ENCODE measurements at places on chromosomes 13 and 19. TPM values are rescaled to one million over a fixed set of nuclear protein-coding genes. Genes with fewer than 3 reads are reported as not detected.
A peak's percentile ranks its signal among the peaks of the same experiment; 100 is the strongest.

DNA sequence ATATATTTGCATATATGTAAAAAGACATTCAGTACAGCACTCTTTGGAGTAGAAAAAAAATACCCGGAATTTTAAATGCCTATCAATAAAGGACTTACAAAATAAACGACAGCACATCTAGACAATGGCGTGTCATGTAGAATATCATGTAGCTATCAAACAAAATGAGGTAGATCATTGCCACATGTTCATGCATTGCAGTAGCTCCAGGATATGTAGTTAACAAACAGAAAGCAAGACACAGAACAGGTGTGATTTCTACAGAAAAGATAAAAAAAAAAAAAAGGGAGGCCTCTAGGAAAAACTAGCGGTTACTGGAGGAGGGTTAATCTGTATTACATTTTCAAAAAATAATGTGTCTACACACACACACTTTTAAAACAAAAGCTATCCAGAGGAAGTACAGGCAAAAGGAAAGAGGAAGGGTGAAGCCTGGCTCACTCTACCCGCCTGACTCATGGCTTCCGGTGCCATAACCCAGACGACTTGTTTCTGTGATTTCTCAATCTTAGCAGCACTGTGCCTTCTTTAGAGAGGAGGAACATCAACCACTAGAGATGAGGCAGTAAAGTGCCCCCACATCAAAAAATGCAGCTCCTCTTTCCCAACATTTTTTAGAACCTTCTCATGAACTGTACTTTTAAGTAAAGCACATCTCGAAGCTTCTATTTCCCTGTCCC, 6.9 kb downstream of the KCTD12 start:
- DNase-seq, result peak; percentile 57

DNA sequence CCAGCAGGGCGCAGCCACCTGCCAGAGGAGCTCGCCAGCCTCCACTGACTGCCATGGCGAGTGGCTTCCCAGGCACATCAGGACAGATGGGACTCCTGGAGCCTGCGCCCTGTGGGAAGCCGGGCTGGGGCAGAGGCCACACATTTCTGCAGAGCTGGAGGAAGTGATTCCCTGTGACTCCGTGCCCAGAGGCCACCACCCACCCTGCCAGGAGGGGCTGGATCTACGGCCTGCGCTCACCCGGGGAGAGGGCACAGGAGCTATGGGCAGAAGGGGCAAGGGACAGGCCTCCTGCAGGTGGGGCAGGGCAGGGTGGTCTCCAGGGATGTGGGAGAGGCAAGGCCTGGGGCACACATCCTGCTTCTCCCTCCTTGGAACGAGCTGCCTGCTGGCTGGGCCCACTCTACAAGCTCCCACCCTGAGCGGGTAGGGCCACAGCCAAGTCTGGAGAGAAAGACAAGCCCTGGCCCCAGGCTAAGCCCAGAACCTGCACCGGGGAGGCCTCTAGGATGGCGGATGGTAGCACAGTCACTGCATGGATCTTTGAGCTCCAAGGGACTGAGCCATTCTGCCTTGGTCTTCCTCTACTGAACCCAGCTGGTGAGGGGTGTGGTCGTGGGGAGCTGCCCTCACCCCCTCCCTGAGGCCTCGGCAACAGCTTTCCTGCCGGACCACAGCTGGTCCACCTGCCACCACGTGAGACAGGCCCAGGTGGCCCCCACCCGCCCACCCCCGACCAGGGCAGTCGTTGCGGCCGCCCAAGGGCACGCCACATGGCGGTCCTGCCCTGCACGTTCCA, 40.6 kb downstream of the CEBPG start:
- no peak for DNase-seq

GRCh38 chr19:46296722-46297461, at the start of gene HIF3A:
Gene HIF3A, plus strand, starts transcription at chr19:46297042. Its CDS starts 35 bp downstream, at chr19:46297077.
- DNase-seq, result no peak

DNA sequence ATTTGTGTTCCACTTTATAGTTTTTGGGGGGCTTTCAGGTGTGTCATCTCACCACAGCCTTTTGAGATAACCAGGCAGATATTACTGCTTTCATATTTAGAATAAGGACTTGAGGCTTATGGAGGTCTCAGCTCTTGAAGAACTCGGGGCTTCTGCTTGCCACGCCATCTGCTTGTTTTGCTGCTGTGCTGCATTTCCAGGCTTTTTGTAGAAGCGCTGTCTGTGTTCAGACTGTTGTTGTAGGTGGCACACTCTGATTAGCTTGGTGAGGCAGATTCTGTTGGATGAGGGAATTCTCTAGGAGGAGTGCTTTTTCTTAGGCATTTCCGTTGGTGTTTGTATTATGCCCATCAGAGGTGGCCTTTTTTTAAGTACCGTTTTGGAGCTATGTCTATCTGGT, 57.2 kb downstream of the WASF3 start:
- no peak for DNase-seq

DNA sequence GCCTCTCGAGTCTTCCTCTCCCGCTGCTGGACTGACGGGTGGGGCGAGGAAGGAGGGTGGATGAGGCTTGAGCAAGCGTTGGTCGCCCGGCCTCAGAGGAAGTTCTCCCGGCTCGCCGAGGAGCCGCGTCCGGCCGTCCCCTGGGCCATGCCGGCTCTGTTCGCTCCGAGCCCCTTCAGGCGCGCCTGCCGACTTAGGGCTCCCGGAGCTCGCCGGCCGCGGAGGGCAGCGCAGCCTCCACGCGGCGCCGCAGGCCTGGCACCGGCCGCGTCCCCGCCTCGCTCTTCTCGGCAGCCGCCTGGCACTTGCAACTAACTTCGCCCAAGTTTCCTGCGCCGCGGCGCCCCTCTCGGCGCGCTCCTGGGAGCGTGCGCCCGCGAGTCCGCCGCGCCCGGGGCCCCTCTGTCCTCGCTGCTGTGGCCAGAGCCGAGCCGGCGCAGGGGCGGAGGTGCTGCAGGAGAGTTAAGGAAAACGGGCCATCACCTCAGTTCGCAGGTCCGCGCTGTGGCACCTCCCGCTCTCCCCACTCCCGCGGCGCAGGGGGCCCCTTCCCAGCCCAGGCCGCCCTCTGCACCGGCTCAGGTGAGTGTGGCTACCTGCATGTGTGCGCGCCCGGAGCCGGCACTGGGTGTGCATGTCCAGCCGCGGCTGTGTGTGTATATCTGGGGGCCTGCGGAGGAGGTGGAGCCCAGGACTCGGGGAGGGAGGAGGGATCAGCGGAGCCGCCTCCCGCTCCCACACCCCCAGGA, 641 bp upstream of the SOX21 start:
- DNase-seq, result no peak

Gene HIF3A
- total RNA-seq, result 111 TPM

DNA sequence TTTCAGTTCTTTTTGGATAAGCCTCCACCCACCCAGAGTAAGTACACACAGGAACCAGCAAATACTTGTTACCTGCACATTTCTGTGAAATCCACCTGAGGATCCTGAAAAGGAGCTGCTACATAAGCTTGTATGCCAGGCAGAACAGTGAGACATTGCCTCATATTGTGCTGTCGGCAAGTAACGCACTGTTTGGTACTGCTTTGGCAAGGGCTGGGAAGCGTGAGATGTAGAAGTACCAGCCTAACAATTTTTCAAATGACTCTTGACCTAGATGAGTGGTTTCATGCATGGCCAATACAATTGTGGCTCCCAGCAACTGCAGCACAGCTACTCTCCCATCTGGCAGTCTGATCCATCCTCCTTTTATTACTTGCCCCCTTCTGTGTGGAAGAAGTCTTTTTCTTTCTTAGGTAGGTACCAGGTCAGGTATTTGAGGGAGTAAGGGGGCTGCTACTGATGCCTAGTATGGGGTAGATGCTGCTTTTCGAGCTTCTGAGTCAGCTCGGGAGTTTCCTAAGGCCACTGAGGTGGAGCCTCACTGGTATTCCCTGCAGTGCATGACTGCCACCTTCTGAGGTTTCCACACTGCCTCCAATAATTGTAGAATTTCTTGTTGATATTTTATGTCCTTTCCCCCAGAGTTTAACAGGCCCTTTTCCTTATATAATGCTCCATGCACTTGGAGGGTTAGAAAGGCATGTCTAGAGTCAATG, 52.2 kb downstream of the ZNF737 start:
- no peak for DNase-seq

Gene GGN
- 0.16 TPM for total RNA-seq

DNA sequence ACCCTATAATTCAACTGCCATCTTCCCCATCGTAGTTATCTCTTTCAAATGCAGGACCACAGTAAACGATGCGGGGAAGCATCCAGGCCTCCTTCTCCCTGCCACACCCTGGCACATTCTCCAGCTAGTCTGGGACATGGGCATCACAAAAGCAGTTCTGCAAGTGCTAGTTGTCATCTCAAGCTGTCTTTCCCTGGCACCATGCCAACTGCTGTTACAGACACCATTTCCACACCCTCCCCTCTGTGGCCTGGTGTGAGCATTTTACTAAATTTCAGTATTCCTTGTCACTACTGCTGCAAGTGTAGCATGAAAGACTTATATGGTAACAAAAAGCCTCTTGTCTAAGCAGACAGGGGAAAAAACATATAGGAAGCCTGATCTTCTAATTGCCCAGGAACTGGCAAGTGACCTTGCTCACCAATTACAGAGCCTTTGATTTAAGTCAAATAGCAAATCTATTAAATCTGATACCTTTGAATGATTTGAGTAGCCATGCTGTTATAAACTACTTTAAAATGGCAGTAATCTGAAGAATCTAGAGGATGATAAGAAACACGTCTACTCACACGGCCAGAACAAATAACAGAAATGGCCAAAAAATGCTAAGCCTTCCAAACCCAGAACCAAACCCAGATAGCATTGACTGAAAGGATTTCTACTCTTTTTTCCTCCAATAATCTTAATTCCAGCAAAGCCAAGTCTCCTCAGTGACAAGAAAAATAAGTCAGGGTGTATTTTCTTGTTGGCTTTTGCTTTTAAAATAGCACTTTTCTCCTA, 179.0 kb downstream of the NUFIP1 start:
- DNase-seq, result no peak

DNA sequence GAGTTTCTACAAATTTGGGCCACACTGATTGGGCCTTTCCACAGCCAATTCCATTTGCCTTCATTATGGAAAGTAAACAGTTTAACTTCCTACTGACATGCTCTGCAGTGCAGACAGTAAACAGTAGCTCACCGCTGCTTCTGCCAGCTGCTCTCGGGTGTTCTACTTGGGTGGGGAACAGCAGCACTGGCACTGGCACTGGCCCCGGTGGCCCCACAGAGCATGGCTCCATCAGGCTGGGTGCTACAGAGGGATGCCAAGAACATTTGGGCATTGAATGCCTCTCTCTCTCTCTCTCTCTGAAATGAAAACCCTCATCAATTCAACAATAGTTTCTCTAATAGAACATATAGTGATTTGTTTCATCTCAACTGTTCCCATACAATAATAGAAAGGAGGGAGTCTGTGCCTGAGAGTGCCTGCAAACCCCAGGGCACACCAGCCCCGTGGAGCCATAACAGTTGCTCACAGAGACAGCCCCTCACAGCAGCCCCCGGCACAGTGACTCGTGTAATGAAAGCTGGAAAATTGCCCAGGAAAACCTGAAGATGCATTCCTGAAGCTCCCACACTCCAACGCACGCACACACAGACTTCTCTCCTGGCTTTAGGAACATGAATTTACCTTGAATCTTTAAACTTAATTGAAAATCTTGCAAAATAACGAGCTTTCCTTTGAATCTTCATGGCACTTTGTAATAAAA, 38.2 kb upstream of the GJB6 start:
- DNase-seq, result no peak

Gene MRPL57
- 38.8 TPM for total RNA-seq

- no peak for DNase-seq
These were observed 9.3 kb downstream of the CALM3 start for GRCh38 chr19:46610413-46610775.

GRCh38 chr13:75554981-75555380, 5.4 kb downstream of the UCHL3 start:
- DNase-seq, result no peak

DNA sequence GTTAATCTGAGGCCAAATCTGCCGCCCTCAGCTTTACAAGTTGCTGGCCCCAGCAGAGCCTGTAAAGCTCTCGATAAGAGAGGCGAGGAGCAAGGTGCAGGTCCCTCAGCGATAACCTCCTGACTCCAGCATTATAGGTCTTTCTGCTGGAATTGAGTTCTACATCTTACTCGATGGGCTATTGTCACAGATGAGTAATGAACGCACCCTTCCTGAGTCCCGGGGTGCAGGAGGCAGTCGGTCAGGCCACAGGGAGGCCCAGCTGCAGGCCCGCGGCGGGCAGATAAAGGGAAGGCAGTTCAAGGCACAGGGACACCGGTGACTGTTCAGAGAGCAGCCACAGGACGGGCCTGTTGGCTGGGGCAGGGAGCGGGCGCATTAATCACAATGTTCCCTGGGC, 157.6 kb upstream of the OBI1 start:
- no peak for DNase-seq

DNA sequence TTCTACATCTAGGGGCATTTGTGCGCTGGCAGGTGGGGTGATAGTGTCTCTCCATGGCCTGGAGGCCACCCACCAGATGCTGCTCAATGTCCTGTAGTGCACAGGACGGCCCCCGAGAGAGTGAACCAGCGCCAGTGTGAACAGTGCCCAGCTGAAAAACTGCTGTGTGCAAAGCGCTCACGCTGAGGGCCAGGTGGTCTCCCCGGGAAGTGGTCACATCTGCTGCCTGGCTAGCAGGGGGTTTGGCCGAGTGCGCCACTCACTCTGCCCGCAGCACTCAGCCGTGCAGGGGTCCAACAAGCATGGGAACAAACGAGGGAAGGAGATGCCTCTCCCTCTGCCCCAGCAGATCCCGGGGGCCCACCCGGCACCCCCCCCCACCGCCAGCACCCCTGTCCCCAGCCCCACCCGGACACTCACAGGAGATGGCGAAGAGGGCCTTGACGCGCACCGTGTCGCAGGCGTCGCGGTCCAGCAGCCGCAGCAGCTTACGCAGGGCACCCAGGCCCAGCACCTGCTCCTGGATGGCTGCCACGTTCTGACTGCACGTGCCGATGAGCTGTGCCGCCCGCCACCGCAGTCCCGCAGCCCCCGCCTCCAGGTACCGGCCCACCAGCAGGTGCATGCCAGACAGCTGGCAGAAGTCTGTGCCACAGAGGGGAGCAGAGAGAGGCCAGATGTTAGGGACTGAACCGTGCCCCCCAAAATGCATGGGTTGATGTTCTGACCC, 5.8 kb downstream of the HSPBP1 start:
- no peak for DNase-seq

GRCh38 chr13:72437458-72437857, 290.0 kb downstream of the MZT1 start:
- DNase-seq, result no peak

GRCh38 chr19:49766930-49767299, at the start of gene AP2A1:
Gene AP2A1, plus strand, starts transcription at chr19:49767001. Its CDS starts 133 bp downstream, at chr19:49767134.
- no peak for DNase-seq

Gene CBARP
- total RNA-seq, result 4.8 TPM

Gene MEGF8
- total RNA-seq, result 10.8 TPM

DNA sequence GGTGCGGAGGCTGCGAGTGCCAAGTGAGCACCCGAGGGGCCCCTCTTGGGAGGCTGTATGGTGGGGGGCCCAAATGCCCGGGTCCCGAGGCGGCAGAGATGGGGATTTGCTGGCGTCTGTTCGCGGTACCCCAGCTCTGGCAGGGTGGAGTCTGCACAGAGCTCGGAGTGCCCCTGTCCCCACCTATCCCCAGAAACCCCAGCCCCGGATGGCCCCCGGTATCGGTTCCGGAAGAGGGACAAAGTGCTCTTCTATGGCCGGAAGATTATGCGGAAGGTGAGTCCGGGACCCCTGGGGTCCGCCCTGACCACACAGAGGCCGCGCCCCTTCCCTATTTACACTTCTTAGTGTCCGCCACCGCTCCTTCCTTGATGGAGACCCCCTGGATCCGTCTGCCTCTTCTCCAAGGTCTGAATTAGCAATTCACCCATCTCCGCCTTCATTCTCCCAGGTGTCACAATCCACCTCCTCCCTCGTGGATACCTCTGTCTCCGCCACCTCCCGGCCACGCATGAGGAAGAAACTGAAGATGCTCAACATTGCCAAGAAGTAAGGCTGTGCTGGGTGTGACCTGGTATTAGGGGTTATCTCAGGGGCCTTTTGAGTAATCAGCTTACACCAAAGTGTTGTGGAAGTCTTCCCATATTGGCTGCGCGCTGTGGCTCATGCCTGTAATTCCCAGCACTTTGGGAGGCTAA, 630 bp downstream of the PNPLA6 start:
- DNase-seq, result no peak

Data from breast epithelium (tissue), 4 donors.